Esophagus squamous epithelium (tissue), 5 donors: ENCODE measurements at places on chromosomes 11 and 22. TPM values are rescaled to one million over a fixed set of nuclear protein-coding genes. Genes with fewer than 3 reads are reported as not detected.
A peak's percentile ranks its signal among the peaks of the same experiment; 100 is the strongest.

- H3K4me3 ChIP-seq: no peak overlapping the region
- no peaks in the 10 kb centered on the region for H3K36me3 ChIP-seq
- H3K4me1 ChIP-seq: no peaks in the 10 kb centered on the region
- no peak overlapping the region for H3K27ac ChIP-seq
Observed at GRCh38 chr22:22235558-22235957, 9.0 kb upstream of the VPREB1 start.

- H3K27me3 ChIP-seq: no peaks in the 10 kb centered on the region
- no peak overlapping the region for H3K4me3 ChIP-seq
- H3K36me3 ChIP-seq: peaks cover 39% of the 10 kb centered on the region
- no peak overlapping the region for H3K27ac ChIP-seq
- no peak for DNase-seq
- H3K4me1 ChIP-seq: peaks cover 21% of the 10 kb centered on the region
Observed at GRCh38 chr22:35318346-35319215, 18.9 kb downstream of the TOM1 start.

DNA sequence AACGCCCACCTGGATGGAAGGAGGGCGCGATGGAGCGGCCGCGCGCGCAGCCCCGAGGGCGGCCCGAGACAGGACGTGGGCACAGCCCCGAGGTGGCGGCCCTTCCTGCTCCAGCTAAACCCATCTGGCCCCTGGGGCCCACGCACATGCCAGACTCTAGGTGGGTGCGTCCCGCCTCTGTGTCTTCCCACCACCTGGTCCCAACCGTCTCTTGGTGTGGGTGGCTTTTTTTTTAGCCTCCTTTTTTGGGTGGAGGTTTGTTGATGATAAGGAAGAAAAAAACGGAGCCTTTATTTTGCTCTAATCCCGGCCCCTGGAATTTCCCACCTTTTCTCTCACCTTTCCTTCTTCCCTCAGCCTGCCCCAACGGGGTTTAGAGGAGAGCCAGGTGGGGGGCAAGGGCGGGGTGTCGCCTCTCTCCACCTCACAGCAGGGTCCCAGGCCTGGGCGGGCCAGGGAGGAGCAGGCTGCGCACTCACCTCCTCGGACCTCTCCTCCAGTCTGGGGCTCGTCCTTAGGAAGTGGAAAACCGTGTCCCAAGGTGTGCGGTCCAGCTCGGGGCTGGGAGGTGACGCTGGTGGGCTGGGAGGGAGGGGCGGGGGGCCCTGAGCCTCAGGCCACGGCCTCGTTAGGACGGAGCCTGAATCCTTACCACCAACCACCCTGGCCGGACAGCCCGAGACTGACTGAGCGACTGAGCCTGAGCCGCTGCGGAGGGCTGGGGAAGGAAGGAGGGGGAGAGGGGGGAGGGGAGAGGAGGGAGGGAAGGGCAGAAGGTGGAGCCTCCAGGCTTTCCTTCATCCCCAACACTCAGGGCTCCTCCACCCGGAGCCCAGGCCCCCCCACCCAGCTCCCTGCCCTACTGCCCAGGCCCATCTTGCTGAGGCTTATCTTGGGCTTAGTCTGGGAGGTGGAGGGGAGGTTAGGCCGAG lies at the start of gene SOX10:
SOX10 (minus strand) TSS at position 696 of the 932 bp plus-strand sequence. CDS start 771 bp downstream, outside the sequence.
- no peaks in the 10 kb centered on the region for H3K36me3 ChIP-seq
- DNase-seq: no peak
- H3K27ac ChIP-seq: no peak within 1 kb of the TSS
- H3K4me1 ChIP-seq: no peaks in the 10 kb centered on the region

DNAJB13 gene
- not detected for total RNA-seq

TRIM29 gene
- 1,472 TPM for total RNA-seq

DNA sequence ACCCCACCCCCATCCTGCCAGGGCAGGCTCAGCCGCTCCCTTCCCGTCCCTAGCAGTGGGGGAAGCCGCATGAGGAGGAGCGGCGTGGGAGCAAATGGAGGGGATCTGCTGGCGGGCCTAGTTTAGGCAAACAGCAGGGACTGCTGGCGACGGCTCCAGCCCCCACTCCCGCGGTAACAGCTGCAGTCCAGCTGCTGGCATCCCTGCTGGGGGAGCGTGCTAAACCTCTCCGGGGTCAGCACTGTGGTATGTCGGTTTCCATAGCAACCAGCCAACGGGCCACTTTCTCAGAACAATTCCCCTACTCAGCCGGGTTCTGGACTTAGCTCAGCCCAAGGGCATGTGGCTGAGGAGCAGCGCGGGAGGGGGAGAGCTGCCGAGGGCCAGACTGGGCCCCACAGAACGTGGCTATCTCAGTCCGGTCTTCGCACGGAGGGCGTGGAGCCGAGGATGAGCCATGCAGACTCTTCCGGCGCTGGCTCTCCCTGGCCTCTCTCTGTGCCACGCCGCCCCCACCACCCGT lies 98.8 kb downstream of the PKNOX2 start:
- H3K4me3 ChIP-seq: no peak overlapping the region
- peaks cover 7% of the 10 kb centered on the region for H3K4me1 ChIP-seq
- DNase-seq: no peak

DNA sequence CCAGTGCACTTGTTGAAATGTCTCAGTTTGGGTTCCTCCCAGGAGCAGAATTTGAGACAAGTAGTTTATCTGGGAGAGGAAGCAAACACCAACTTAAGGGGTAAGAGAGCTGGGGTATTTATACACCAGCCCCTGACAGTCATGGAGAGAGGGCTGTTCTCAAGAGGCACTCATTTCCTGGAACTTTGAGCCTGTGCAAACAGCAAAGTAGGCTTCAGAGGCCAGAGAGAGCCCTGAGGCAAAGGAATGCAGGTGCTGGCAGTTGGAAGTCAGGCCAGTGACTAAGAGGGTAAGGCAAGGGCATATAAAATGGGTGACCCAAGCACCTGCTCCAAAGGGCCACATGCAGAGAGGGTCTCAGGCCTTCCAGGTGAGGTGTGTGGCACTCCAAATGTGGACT lies 16.1 kb downstream of the MS4A18 start:
- H3K4me1 ChIP-seq: no peaks in the 10 kb centered on the region
- no peak overlapping the region for H3K4me3 ChIP-seq
- DNase-seq: no peak
- no peaks in the 10 kb centered on the region for H3K36me3 ChIP-seq
- peaks cover 5% of the 10 kb centered on the region for H3K27me3 ChIP-seq

GAS2L1 gene
- total RNA-seq: 26.9 TPM

- H3K27me3 ChIP-seq: no peaks in the 10 kb centered on the region
- H3K36me3 ChIP-seq: no peaks in the 10 kb centered on the region
- H3K4me3 ChIP-seq: peak within 1 kb of the TSS; percentile 76
- H3K27ac ChIP-seq: peak within 1 kb of the TSS; percentile 99
- H3K4me1 ChIP-seq: peaks cover 51% of the 10 kb centered on the region
Observed at GRCh38 chr22:20079745-20080444, at the start of gene DGCR8. DGCR8 (plus strand) TSS chr22:20080241; CDS start chr22:20085964, 5,723 bp downstream.

ELP4 gene
- total RNA-seq: 24.2 TPM

GRCh38 chr11:125179346-125179745 lies 14.8 kb downstream of the PKNOX2 start:
- H3K27me3 ChIP-seq: no peaks in the 10 kb centered on the region
- H3K4me1 ChIP-seq: no peaks in the 10 kb centered on the region
- H3K4me3 ChIP-seq: no peak overlapping the region
- no peaks in the 10 kb centered on the region for H3K36me3 ChIP-seq

DNA sequence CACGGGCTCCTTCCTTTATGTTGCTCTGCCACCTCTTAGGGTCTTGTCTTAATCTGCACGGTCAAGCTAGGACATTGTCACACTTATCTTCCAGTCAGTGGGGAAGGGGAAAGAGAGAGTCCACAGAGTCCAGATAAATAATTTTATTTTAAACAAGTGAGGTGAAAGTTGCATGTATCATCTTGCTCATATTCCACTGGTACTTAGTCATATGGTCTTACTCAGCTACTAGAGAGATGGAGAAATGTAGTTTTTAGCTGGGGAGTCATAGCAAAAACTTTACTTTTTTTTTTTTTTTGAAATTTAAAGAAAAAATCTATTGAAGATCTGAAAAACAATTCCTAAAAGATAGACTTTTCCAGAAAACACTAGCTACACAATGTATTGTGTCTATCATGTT lies 29.0 kb downstream of the PDE3B start:
- no peak for DNase-seq
- H3K4me1 ChIP-seq: no peaks in the 10 kb centered on the region
- no peaks in the 10 kb centered on the region for H3K36me3 ChIP-seq
- no peak overlapping the region for H3K27ac ChIP-seq

- peaks cover 3% of the 10 kb centered on the region for H3K4me1 ChIP-seq
- no peak for DNase-seq
- no peaks in the 10 kb centered on the region for H3K36me3 ChIP-seq
- H3K27me3 ChIP-seq: no peaks in the 10 kb centered on the region
- no peak overlapping the region for H3K27ac ChIP-seq
- H3K4me3 ChIP-seq: no peak overlapping the region
Observed at GRCh38 chr22:19548964-19549363, 24.8 kb upstream of the CLDN5 start.

DNA sequence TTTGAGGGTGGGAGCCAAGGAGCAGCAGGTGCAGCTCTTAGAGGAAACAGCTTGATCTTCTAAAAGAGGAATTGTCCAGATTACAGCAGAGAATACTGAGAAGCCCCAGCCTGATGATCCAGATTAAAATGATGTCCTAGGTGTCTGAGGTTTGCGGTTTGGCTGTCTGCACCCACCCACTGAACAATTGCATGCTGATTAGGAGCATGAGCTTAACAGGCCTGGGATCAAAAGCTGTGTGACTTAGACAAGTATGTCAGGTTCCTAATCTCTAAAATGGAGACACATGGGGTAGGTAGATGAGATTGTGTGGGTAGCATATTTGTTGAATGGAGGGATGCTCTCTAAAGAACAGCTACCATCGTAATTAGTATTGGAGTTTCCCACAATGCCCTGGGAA lies 166.8 kb upstream of the SEZ6L start:
- no peak overlapping the region for H3K4me3 ChIP-seq
- no peak for DNase-seq
- H3K27me3 ChIP-seq: no peaks in the 10 kb centered on the region
- no peaks in the 10 kb centered on the region for H3K4me1 ChIP-seq
- H3K27ac ChIP-seq: no peak overlapping the region
- no peaks in the 10 kb centered on the region for H3K36me3 ChIP-seq

DNA sequence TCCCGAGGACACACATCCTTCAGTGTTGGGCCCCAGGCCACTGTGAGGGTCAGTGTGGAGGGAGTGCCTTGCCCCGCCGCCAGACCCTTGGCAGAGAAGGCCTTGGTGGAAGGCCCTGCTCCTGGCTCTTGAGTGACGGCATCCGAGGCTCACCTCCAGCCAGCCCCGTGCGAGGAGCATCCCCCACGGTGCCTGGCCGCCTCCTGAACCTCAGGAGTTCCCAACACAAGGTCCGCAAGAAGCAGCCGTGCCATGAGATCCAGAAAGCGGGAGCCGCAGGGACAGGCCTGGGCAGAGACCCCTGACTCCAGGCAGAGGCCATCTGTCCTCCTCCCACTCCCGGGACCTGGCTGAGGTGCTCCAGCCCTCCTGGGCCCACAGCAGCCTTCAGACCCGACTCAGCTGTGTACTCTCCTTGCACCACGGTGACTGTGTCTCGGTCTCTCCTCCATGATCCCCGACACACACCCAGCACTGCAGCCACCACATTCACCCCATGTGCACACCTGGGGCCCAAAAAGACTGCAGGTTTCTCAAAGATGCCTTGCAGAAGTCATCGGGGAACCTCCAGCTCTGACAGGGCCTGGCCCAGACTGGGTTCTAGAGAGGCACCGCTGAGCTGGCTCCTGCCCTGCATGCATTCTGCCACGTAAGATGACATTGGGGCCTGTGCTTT lies 870.2 kb downstream of the BRD1 start:
- H3K27ac ChIP-seq: no peak overlapping the region
- no peak for DNase-seq
- no peaks in the 10 kb centered on the region for H3K27me3 ChIP-seq
